ENCODE measurements at places on chromosomes 1 and 21. TPM values are rescaled to one million over a fixed set of nuclear protein-coding genes. Genes with fewer than 3 reads are reported as not detected.

DNA sequence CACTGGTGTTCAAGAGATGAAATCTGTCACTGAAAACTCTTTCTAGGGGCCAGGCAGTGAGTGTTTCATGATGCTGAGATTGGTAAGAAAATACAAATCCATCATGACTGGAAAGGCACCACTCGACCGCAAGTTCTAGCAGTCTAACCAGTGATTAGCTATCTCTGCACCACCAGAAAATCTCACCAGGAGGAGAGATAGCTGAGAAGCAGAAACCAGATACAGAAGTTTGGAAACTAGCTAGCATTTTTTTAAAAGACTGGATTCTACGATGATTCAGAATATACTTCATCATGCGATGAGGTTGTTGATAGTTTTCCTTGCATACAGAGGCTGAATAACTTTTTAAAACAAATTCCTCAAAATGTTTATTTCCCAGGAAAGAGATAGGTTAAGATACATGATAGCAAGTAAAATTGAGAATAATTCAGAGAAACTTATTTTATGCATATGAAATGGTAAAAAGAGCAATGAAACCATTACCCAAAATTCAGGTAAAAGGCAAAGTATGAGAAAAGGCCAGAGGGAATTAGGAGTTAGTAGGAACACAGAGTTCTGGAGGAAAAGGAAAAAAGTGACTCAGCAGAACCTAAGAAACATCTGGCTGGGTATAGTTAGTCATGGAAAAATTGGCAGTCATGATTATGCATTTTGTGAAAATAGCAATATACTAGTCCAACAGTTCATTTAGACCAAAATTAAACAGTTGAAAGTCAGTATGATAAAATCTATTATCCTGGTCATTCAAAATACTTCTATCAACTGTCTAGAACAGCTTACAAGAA, 3.3 kb upstream of the F3 start:
- H3K27me3 ChIP-seq: no peaks in the 10 kb centered on the region
- no peak overlapping the region for H3K27ac ChIP-seq
- H3K4me3 ChIP-seq: no peak overlapping the region
- H3K36me3 ChIP-seq: peaks cover 10% of the 10 kb centered on the region
- H3K4me1 ChIP-seq: no peaks in the 10 kb centered on the region

DNA sequence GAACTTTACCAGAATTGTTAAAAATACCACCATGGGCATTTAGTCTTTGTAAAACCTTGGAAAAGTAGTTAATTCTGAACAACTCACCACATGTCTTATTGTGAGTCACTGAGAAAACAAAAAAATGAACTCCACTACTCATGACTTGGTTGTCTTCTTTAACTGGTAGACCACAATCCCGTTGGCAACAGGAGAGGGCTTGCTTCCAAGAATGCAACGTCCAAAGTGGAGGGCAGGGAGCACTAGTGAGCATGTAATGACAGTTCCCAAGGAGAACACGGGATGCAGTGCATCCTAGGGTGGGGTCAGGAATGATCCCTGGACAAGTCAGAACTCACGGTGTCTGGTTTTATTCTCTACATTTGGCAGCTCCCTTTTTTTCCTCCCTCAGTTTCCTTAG, 15.2 kb upstream of the HMCN1 start:
- no peak overlapping the region for H3K27ac ChIP-seq
- H3K27me3 ChIP-seq: no peaks in the 10 kb centered on the region
- H3K4me3 ChIP-seq: no peak overlapping the region
- no peaks in the 10 kb centered on the region for H3K4me1 ChIP-seq

DNA sequence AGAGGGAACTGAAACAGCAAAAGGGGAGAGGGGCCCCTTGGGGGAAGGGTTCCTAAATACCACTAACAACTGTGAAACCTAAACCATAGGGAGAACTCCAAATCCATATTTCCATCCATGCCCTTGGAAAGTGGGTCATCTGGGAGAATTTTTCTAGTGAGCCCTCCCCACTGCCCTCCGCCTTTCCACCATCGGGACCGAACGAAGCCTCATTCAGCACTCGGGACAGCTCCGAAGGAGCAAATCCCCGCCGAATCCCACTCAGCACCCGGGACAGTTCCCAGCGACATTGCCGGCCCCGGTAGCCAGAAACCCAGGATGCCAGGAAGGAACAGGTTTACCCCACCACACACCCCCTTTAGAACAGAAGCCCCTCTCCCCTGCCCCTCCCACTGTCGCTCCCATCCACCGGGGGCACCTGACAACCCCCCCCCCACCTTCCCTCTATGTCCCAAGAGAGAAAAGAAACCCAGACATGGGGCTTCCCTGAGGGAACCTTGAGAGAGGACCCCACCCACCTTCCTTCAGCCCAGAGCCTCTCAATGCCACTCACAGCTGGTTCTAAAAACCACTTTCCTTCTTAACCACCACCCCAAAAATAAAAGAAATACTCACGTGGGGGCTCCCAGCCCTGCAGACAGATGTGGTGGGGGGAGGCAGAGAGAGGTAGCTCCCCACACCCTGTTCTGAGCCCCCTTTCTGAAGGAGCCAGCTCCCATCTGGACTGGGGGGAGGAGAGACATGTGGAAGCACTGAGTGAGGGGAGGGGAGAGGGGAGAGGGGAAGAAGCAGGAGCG, 4.5 kb downstream of the DLGAP3 start:
- H3K27ac ChIP-seq: no peak overlapping the region
- no peak overlapping the region for H3K4me3 ChIP-seq
- peaks cover 7% of the 10 kb centered on the region for H3K27me3 ChIP-seq
- DNase-seq: peak; percentile 72

GRCh38 chr1:197733324-197733723, 42.0 kb downstream of the DENND1B start:
- H3K4me3 ChIP-seq: no peak overlapping the region
- no peaks in the 10 kb centered on the region for H3K27me3 ChIP-seq
- no peak for DNase-seq
- H3K27ac ChIP-seq: no peak overlapping the region

DNA sequence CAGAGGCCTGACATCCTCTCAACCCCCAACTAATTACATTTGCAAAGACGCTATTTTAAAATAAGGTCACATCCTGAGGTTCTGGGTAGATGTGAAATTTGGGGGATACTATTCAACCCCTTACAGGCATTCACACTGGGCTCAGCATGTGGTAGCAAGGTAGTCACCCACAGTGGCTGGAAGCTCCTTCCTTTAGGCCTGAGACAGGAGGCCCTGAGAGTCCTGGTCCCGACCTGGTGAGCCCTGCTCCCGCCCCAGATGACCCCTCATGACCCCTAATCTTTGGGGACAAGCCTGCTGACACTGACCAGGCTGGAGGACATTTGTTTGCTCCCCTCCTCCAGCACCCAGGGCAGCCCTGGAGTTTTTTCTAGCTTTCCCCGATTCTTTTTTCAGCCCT, 225.9 kb downstream of the DYRK1A start:
- H3K27ac ChIP-seq: peak overlapping the region; percentile 96
- H3K4me3 ChIP-seq: no peak overlapping the region
- H3K27me3 ChIP-seq: no peaks in the 10 kb centered on the region
- peaks cover 17% of the 10 kb centered on the region for H3K4me1 ChIP-seq

- H3K27me3 ChIP-seq: no peaks in the 10 kb centered on the region
- no peaks in the 10 kb centered on the region for H3K4me1 ChIP-seq
- H3K4me3 ChIP-seq: no peak overlapping the region
- no peak overlapping the region for H3K27ac ChIP-seq
Observed at GRCh38 chr1:154661110-154661509, 53.1 kb upstream of the ADAR start.

GRCh38 chr1:90074566-90074965, 79.7 kb downstream of the ZNF326 start:
- H3K27ac ChIP-seq: no peak overlapping the region
- no peak overlapping the region for H3K4me3 ChIP-seq
- no peak for DNase-seq

- H3K4me1 ChIP-seq: no peaks in the 10 kb centered on the region
- no peak overlapping the region for H3K27ac ChIP-seq
- H3K4me3 ChIP-seq: no peak overlapping the region
- H3K27me3 ChIP-seq: no peaks in the 10 kb centered on the region
Observed at GRCh38 chr1:228147151-228147693, 2.5 kb upstream of the GJC2 start.

GRCh38 chr1:160606611-160607010, 27.3 kb upstream of the CD84 start:
- H3K27ac ChIP-seq: no peak overlapping the region
- H3K4me1 ChIP-seq: no peaks in the 10 kb centered on the region
- DNase-seq: no peak
- peaks cover 17% of the 10 kb centered on the region for H3K36me3 ChIP-seq
- no peaks in the 10 kb centered on the region for H3K27me3 ChIP-seq

DNA sequence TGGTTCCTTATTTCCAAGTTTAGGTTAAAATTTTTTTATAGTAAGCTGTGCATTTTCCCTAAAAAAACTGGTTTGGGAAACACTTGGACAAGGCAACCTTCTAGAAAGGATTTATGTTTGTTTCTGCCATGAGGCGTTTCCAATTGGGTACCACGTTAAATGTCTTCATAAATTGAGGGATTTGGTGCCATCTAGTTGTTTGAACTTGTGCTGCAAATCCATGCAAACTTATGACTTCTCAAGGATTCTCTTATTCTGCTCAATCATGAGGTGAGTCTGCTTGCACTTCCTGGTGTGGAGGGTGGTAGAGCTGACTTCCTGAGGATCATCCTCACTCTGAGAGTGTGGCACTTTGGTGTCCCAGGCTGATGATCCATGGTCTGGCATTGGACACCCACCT, 123.3 kb downstream of the PCNX2 start:
- no peak overlapping the region for H3K4me3 ChIP-seq
- H3K36me3 ChIP-seq: peaks cover 64% of the 10 kb centered on the region
- no peak overlapping the region for H3K27ac ChIP-seq
- H3K27me3 ChIP-seq: no peaks in the 10 kb centered on the region

GRCh38 chr1:108718927-108719655, 6.4 kb downstream of the FNDC7 start:
- H3K4me3 ChIP-seq: no peak overlapping the region
- no peak for DNase-seq
- H3K27me3 ChIP-seq: no peaks in the 10 kb centered on the region
- H3K4me1 ChIP-seq: peaks cover 2% of the 10 kb centered on the region

DNA sequence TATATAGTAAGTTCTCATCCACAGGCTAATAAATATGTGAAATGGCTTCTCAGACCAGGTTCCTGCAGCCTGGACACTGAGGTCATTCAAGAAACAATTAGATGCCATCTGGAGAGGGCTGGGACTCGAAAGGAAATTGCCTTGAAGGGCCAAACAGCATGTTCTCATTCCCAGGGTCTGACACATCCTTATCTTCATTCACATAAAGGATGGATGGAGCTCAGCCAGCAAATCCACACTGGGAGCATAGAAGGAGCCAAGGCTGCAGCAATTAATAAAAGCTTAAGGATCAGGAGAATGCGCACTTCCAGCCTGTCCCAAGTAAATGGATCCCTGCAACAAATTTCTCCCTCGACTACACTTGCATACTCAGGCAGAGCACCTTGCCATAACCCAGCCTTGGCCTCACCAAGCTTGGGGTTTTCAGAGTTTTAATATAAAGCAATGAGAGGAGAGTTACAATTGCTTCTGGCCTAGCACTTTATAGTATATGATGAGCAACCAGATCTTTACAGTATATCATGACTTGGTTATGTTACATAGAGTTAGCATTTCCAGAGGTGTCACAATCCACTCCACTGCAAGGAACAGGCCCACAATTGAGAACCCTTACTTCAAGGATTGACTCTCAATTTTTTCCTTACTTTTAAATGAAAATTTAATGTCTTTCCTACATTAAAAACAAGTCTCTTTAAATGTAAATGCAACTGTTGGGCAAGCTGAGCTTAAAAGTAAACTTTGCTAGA, 55.9 kb downstream of the BCAR3 start:
- H3K27me3 ChIP-seq: no peaks in the 10 kb centered on the region
- DNase-seq: no peak
- H3K4me3 ChIP-seq: no peak overlapping the region

DNA sequence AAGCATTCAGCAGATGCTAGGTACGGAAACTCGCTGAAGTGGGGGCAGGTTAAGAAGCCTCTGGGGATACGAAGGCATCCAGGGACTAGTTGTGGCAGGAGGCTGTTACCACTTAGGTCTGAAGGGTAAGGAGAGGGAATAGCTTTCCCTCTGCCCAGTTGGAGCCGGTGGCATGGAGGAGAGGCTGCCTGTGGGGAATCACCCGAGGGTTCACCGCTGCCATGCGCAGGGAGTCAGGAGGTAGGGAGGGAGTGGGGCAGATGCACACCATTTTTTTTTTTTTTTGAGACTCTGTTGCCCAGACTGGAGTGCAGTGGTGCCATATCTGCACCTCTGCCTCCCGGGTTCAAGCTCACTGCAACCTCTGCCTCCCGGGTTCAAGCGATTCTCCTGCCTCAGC, 6.1 kb downstream of the PCSK9 start:
- peaks cover 4% of the 10 kb centered on the region for H3K4me1 ChIP-seq
- peaks cover 54% of the 10 kb centered on the region for H3K36me3 ChIP-seq
- H3K27me3 ChIP-seq: no peaks in the 10 kb centered on the region
- no peak overlapping the region for H3K27ac ChIP-seq
- no peak for DNase-seq
- no peak overlapping the region for H3K4me3 ChIP-seq

GRCh38 chr1:174911606-174912005, 88.1 kb upstream of the CACYBP start:
- H3K4me1 ChIP-seq: no peaks in the 10 kb centered on the region
- peaks cover 15% of the 10 kb centered on the region for H3K36me3 ChIP-seq
- H3K27ac ChIP-seq: no peak overlapping the region
- H3K27me3 ChIP-seq: no peaks in the 10 kb centered on the region

GRCh38 chr1:240455228-240455821, 156.6 kb downstream of the GREM2 start:
- H3K4me3 ChIP-seq: no peak overlapping the region
- no peak overlapping the region for H3K27ac ChIP-seq
- no peaks in the 10 kb centered on the region for H3K36me3 ChIP-seq
- DNase-seq: no peak
- no peaks in the 10 kb centered on the region for H3K27me3 ChIP-seq

DNA sequence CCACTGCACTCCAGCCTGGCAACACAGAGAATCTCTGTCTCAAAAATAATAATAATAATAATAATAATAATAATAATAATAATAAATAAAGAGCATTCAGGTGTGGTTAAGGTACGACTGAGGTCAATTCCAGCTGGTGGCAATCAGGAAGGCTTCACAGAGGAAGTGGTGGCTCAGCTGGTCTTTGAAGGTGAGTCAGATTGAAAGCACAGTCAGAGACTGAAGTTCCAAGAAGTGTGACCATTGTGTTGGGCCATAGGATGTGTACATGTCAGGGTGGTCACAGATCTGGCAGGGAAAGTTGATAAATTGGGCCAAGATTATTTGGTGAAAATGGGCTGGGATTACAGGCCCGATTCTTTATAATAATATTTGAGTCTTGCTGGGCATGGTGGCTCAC, 31.0 kb upstream of the MED18 start:
- H3K4me1 ChIP-seq: peaks cover 2% of the 10 kb centered on the region
- no peak overlapping the region for H3K27ac ChIP-seq
- DNase-seq: no peak
- H3K27me3 ChIP-seq: no peaks in the 10 kb centered on the region
- H3K36me3 ChIP-seq: peaks cover 7% of the 10 kb centered on the region
- H3K4me3 ChIP-seq: no peak overlapping the region

The PCAT6 gene
- 6.4 TPM for total RNA-seq

The GRIK1 gene
- total RNA-seq: not detected

The LCE6A gene
- total RNA-seq: not detected

The S100B gene
- total RNA-seq: 0.53 TPM

The ZFP69 gene
- 6.8 TPM for total RNA-seq

The MIXL1 gene
- 4.7 TPM for total RNA-seq

The FHAD1 gene
- 1.9 TPM for total RNA-seq

The ELK4 gene
- 31.2 TPM for total RNA-seq

The LRRC38 gene
- total RNA-seq: 0.72 TPM

The OR2T33 gene
- total RNA-seq: not detected

Measured in H9 (cell line).